ENCODE measurements at places on chromosomes 3 and 15.

- DNase-seq = no peak
These were observed 11.8 kb upstream of the SLC2A2 start for GRCh38 chr3:171038342-171038741.

DNA sequence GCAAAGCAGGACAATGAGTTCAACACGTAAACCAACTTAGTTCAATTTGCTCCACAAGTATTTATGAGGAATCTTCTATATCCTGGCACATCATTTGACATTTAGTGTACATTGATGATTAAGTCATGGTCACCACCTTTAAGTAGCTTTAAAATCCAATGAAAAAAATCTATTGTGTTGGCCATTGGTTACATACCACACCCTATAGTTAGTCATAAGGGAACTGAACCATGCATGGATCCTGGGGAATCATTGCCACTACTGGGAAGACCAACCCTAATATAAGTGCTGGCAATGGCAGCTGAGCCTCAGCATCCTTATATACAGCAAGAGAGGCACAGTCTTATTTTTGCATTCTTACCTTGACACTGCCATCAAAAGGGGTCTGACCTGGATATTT lies 502.5 kb downstream of the MECOM start:
- no peak for DNase-seq

DNA sequence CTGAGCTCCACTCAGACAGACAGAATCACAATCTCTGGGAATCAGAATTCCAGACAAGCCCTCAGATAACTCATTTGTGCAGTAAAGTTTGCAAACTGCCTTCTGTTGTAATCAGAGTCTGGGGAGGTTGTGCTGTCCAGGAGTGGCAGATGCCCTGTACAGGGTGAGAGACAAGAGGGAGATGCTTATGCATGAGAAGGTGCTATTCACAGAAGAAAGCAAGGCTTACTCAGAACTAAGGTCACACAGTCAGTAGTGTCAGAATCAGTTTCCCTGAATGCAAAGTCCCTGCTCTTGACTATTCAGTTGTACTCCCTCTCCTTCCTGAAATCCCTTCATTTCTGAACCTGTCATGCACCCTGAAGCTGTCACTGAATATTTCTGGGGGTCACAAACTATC lies 43.7 kb downstream of the SRPRB start:
- DNase-seq = no peak

DNA sequence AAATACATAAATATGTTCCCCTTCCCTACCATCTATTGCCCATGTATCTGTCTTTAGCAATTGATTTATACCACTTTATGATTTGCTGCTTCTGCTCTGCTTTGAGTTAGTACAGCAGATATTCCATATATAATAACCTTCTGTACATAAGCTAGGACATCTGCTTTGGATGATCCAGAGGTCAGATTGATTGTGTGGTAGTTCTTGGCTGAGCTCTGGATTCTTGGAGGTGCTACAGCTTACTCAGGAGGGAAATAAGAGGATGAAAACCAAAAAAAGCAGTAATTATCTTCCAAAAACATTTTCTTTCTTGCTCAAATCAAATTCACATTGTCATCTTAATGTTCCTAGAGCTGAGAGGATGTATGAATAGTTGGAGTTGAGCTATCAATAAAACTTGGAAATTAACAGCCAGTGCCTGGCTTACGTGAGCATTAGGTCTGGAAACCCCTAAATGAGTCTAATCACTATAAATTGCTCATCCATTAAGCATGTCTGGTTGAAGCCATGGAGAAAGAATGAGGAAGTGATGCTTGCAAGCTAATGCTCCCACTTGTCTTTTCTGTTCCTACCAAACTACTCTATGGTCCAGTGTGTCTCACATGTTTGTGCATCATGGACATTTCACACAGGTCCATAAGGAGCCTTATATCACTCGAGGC lies 36.3 kb upstream of the TMEM42 start:
- no peak for DNase-seq

DNA sequence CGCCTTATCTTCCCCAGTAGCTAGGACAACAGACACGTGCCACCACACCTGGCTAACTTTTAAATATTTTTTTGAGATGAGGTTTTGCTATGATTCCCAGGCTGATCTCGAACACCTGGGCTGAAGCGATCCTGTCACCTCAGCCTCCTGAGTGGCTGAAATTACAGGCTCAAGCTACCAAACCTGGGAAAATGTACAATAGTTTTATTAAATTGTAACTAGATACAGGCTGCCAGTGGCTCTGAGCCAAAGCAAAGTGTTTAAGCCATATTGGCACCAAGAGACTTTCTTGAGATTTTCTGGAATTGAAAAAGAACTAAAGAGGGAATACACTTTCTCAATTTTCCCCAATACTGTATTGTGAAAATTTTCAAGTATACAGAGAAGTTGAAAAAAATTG lies 204.3 kb downstream of the SUCLG2 start:
- no peak for DNase-seq

GRCh38 chr15:87207990-87208580 lies 1048.5 kb downstream of the NTRK3 start:
- DNase-seq = peak; percentile 83

GRCh38 chr3:139339219-139339906 lies 4.5 kb upstream of the MRPS22 start:
- DNase-seq = no peak

DNA sequence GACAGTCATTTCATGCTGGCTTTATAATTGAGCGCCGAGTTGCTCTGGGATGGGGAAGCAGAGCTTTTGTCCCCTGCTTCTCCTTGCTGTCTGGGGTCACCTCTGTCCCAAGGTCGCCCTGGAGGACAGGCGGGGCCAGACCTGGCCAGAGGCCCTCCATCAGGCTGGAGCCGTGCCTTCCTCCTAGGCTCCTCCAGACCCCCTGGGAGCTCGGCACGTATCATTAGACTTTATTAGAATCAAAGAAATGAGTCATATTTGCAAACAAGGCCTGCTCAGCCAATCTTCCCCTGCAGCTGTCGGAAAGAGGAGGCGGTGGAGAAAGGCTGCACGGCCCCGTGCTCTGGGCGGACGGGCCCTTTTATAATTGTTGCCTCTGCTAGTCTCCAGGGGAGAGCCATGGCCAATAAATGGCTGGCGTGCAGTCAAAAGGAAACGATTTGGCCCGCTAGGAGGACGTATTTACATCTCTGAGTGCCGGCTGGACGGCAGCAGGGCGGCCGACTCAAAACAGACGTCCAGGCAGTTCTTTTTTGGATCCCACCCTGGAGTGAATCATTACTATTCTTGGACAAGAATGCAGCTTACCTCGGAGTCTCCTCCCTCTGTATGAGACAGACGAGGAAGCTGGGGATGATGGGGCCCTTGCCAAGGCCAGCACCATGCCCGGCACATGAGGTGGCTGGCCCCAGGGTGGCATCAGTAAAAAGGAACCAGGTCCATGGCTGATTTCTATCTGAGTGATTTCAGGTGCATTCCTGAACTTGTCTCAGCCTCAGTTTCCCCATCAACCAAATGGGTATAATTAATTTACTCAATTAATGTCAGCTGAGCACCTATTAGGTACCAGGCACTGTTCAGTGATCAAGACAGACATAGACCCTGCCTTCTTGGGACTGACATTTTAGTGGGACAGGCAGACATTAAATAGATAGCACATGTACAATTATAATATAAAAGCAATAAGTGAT lies 50.6 kb downstream of the SLC6A6 start:
- peak; percentile 76 for DNase-seq

GRCh38 chr15:70493376-70493775 lies 270.0 kb downstream of the UACA start:
- DNase-seq = no peak

DNA sequence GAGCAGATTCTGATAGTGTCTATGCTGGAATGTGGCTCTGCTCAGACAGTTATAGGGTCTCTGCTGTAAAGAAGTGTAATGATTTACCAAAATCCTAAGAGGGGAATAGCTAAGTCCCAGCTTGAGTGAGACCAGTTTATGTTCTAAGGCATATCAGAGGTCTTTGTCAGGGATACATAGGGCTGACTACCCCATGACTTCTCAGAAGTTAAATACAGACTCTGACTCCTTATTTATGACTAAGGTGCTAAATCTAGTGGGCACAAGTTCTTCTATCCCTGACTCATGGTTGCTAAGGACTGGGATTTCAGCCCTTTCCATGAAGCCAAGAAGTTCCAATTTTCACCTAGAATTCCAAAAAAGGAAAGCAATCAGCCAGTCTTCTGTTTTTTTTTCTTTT lies 192.6 kb upstream of the POU1F1 start:
- peak; percentile 20 for DNase-seq

GRCh38 chr3:42613462-42613861 lies 13.0 kb downstream of the NKTR start:
- DNase-seq = no peak

GRCh38 chr3:126110431-126111125 lies 26.7 kb upstream of the SLC41A3 start:
- no peak for DNase-seq

DNA sequence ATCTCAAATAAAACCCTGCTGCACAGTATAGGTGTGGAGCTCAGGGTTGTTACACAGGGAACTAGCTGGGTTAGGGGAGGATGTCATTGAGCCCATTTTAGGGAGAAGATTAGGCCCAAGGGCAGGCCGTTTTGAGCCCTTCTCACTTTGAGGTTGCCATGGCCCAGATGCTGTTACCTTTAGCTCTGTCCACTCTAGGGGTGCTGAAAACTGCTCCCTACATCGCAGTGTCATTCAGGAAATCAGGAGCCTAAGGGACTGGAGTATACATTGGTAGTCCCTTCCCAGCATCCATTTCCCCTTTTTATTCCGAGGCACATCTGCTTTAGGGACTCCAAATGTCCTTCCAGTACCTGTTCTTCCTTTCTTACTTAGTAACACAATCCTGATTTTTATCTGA lies 79.0 kb upstream of the SELENOK start:
- no peak for DNase-seq

DNA sequence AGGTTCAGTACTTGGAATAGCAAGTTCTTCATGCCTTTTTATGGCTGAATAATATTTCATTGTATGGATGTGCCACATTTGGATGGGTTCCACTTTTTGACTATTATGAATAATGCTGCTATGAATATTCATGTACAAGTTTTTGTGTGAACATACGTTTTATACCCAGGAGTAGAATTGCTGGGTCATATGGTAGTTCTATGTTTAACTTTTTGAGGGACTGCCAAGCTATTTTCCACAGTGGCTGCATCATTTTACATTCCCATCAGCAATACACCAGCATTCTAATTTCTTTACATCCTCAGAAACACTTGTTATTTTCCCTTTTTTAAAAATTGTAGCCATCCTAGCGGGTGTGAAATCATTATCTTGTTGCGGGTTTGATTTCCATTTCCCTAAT lies 76.0 kb upstream of the PRR20G start:
- DNase-seq = no peak

DNA sequence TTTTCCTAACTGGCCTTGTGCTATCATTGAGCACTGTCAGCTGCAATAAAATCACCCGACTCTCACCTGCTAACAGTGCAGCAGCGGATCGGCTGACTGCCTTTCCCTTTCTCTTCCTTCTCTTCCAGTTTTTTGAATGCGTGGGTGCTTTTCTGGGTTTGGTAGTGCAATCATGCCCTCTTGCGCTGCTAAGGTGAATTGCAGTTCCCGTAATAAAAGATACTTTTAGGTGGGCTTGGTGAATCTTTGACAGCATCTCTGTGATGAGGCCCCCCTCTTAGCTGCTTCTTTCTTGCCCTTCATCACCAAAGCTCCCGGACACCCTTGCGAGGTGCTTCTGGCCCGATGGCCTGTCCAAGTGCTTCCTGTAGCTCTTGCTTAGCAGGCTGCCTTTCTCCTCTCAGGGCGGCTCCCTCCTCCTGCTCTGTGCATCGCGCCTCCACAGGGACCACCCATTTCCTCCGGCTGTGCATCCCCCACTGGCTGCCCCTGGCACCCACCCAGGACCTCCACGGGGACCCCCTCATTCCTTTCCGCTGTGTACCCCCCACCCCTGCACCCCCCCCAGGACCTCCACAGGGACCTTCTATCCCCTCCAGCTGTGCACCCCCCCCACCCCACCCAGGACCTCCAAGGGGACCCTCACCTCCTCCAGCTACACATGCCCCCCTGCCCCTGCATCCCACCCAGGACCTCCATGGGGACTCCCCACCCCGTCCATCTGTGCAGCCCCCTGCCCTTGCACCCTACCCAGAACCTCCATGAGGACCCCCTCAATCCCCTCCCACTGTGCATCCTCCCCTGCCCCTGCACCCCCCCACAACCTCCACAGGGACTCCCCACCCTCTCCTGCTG lies 50.8 kb upstream of the RPL32 start:
- DNase-seq = no peak

DNA sequence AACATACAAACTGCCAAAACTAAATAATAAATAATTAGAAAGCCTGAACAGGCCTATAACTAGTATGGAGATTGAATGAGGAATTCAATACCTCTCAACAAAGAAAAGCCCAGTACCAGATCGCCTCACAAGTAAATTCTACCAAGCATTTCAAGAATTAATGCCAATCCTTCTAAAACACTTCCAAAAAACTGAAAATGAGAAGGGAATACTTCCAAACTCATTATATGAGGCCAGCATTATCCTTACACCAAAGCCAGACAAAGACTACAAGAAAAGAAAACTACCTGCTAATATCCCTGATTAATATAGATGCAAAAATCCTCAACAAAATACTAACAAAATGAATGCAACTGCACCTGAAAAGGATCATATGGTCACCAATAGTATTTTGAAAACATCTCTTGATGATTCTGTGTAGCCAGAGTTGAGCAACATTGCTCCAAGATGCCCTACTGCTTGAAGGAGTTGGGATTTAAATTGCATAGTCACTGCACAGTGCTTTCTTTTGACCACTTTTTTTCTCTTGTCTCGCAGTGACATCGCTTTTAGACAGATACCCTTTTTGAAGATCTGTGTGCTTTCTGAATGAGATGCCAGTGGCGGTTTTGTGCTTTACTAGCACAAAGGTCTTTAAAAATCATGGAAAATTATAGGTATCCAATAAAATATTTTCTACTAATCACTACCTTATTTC lies 487.2 kb upstream of the RASGRP1 start:
- DNase-seq = no peak

- DNase-seq = no peak
These were observed 48.4 kb downstream of the KY start for GRCh38 chr3:134602440-134602814.
